ELF-1 (cell line): ENCODE measurements at places on chromosomes 7 and 10.

- no peak for DNase-seq
Observed at GRCh38 chr10:75977139-75977538, 545.7 kb downstream of the LRMDA start.

- DNase-seq, result no peak
Observed at GRCh38 chr10:110040767-110041478, 33.1 kb downstream of the ADD3 start.

GRCh38 chr10:76906256-76906655 is 731.4 kb downstream of the KCNMA1 start:
- DNase-seq, result no peak

GRCh38 chr7:111103136-111103535 is 12.2 kb downstream of the LRRN3 start:
- no peak for DNase-seq

- no peak for DNase-seq
Observed at GRCh38 chr7:44881610-44882009, 3.7 kb downstream of the PURB start.

DNA sequence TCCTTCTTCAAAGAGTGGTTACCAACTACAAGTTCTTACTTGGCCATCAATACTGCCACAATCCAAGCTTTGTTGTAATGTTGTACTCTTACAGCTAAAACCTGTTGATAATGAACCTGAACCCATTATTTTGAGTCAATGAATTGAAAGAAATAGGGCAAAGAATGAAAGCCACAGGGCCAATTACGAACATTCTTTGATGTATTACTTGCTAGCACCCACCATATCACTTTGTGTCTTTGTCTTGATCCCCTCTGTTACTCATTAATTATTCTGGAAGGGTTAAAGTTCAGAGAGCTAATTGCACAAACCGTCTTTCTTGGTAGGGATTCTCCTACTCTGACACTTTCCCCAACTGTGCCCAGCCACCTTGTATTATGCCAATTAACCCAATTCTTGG is 53.2 kb upstream of the TFEC start:
- no peak for DNase-seq

DNA sequence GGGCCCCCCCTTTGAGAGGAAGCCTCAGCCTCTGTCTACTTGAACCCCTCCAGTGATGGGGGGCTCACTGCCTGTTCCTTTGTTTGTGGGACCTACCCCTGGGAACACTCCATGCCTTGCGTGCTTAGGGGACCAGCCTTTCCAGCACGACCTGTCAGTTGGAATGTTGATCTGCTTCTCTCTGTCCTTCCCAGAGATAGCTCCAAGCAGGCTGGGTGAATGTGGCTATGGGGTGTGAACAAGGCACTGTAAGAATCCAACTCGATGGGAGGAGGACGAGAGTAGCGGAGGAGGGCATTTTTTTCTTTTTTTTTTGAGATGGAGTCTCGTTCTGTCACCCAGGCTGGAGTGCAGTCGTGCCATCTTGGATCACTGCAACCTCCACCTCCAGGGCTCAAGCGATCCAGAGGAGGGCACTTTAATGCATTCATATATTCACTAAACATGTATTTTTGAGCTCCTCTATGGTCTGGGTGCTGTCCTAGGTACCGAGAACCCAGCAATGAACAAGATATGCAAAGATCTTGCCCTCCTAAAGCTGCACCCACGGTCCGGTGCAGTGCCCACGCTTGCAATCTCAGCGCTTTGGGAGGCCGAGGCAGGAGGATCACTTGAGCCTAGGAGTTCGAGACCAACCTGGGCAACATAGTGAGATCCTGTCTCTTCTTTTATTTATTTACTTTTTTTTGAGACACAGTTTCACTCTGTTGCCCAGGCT is 8.5 kb downstream of the CLIP2 start:
- peak; percentile 33 for DNase-seq

DNA sequence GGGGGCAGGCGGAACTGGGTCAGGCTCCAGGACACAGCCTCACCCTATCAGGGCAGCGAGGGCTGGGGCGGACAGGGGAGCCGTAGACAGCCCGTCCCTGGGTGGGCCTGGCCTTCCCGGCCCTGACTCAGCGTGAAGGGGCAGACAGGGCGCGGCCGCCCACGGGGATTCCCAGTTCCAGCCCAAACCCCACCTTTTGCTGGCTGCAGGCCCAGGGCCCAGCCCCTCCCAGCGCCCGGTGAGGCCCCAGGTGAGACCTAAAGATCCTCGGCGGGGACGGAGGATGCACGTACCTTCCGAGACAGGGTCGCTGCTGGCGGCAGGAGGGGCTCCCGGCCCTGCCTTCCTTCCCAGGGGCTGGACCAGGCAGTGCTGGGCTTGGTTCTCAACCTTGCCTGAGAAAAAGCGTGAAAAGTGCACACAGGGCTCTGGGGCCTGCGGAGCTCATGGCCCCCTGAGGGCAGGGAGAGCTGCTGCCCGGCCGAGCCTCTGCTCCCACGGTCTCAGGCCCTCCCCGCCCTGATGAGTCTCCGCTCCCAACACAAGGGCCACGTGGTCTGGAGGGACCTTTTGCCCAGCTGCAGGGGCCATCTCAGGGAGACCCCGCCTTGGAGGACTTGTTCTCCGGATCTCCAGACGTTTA is 43.9 kb upstream of the DNAJB6 start:
- no peak for DNase-seq

- DNase-seq, result no peak
Observed at GRCh38 chr7:22900784-22901183, 78.1 kb upstream of the TOMM7 start.

DNA sequence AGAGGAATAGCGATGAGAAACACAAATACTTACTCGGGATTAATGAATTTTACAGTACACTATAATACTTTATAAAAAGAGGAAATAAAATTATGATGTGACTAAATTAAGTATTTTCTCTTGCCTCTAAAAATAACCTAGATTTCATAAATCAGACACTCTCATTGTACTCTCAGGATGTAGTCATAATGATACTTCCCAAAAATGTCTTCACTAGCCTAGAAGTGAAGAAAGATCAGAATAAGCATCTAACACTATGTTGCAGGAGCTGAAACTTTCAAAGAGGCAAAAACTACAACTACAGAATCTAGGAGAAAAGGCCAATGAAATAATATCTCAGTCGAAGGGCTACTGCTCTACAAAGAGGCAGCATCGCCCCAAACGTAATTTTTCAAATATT is 49.4 kb downstream of the DNAJC1 start:
- DNase-seq, result no peak

DNA sequence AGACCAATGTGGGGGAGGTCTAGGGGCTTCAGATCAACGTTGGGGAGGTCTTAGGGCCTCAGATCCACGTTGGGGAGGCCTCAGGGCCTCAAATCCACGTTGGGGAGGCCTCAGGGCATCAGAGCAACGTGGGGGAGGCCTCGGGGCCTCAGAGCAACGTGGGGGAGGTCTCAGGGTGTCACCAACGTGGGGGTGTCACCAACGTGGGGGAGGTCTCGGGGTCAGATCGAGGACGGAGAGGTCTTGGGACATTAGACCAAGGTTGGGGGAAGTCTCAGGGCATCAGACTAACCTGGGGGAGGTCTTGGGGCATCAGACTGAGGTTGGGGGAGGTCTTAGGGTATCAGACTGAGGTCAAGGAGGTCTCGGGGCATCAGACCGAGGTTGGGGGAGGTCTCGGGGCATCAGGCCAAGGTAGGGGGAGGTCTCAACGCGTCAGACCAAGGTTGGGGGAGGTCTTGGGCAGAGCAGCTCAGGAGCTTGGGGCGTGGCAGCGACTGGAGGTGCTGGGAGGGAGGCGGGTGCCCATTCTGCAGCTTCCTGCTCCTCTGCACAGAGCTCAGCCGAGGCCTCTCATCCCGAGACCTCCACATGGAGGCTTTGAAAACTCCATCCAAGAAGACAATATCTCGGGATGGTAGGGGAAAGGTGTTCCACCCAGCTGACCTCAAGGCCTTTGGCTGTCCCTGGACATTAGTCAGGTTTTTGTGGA is 159.8 kb downstream of the WDR37 start:
- no peak for DNase-seq
